Upper lobe of left lung (tissue), 6 donors: ENCODE measurements at places on chromosomes 7 and 10. TPM values are rescaled to one million over a fixed set of nuclear protein-coding genes. Genes with fewer than 3 reads are reported as not detected.

SPDYE9 gene
- total RNA-seq: not detected

ACSM6 gene
- total RNA-seq: not detected

SH2D4B gene
- 0.55 TPM for total RNA-seq

SEMA3D gene
- total RNA-seq: 4.2 TPM

CDHR1 gene
- total RNA-seq: not detected

ASB10 gene
- total RNA-seq: not detected

GLI3 gene
- total RNA-seq: 5.2 TPM

HTRA1 gene
- 38.5 TPM for total RNA-seq

EN2 gene
- not detected for total RNA-seq

CABCOCO1 gene
- 2.3 TPM for total RNA-seq
